Fibroblast of skin of right quadriceps (primary cell): ENCODE measurements at places on chromosomes 2 and 18.

- peak; percentile 53 for DNase-seq
These were observed 49.9 kb upstream of the TXNDC2 start for GRCh38 chr18:9835825-9836224.

DNA sequence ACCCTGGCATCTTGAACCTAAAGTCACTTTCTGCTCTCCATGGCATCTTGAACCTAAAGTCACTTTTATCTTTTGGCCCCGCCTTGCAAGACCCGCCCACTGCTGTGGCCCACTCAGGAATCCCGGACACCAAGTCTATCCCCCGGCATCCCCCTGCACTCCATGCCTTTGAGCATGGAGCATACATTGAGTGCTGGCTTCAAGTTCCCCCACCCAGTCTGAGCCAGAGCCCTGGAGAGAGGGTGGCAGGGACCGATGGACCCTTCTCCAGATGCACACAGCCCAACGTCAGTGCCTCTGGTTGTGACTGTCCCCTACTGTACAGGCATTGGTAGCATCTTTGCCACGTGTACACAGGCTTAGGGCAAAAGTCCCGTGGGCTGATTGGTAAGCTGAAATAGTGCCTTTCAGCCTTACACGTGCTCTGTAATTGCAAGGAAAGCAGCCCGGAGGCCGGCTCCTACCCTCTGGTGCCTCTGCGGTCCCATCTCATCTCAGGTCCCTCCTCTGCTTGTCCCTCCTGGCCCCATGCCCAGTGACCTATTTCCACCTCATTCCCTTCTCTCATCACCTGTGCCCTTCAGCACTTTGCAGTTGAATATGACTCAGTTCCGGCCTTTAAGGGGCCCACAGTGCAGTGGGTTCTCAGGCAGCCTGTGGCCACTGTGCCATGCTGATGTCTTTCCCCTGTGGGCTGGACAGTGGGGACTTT lies 154.0 kb downstream of the INHBB start:
- DNase-seq: no peak

- peak; percentile 66 for DNase-seq
These were observed 26.4 kb upstream of the CD207 start for GRCh38 chr2:70861777-70862625.

GRCh38 chr2:47724221-47724981 lies 58.5 kb upstream of the MSH6 start:
- DNase-seq: peak; percentile 5

- peak; percentile 75 for DNase-seq
These were observed 4.5 kb upstream of the RND3 start for GRCh38 chr2:150491943-150492342.

GRCh38 chr2:85116207-85116606 lies 17.0 kb upstream of the TCF7L1 start:
- no peak for DNase-seq

DNA sequence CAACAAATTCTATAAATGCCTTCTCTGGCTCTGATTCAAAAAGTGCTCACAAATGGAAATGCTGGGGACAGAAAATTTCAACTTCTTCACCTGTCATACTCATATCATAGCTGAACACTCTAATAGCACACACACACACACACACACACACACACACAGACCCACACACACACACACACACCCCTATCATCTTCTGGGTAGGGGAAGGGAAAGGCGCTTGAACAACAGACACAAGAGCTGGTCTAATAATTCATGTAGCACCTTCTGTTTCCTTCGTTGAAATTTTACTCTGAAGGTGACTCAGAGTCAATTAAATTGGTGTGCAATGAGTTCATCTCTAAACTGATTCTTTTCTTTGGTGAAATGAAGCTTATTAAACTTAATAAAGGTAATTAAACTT lies 32.9 kb downstream of the CD28 start:
- no peak for DNase-seq

GRCh38 chr18:74281980-74282754 lies 9.6 kb downstream of the CYB5A start:
- no peak for DNase-seq

DNA sequence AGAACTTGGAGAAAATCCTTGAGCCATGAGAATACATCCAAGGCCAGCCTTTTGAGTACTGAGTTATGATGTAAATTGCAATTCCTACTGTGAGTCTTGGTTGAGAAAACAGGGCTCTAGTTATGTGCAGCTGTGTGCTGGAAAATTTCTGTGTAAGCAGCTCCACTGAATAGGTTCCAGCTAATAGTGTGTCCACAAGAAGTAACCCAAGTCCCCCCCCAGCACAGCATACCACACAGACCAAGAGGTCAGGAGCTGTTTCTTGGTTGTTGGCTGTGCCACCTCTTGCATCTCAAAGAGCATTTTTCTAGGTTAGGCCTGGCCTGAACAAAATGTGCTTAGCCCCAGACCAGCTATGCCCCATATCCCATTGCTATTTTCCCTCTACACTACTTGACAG lies 36.8 kb upstream of the APCDD1 start:
- DNase-seq: no peak

- DNase-seq: peak; percentile 10
These were observed 131.0 kb downstream of the CCDC85A start for GRCh38 chr2:56314796-56315195.

DNA sequence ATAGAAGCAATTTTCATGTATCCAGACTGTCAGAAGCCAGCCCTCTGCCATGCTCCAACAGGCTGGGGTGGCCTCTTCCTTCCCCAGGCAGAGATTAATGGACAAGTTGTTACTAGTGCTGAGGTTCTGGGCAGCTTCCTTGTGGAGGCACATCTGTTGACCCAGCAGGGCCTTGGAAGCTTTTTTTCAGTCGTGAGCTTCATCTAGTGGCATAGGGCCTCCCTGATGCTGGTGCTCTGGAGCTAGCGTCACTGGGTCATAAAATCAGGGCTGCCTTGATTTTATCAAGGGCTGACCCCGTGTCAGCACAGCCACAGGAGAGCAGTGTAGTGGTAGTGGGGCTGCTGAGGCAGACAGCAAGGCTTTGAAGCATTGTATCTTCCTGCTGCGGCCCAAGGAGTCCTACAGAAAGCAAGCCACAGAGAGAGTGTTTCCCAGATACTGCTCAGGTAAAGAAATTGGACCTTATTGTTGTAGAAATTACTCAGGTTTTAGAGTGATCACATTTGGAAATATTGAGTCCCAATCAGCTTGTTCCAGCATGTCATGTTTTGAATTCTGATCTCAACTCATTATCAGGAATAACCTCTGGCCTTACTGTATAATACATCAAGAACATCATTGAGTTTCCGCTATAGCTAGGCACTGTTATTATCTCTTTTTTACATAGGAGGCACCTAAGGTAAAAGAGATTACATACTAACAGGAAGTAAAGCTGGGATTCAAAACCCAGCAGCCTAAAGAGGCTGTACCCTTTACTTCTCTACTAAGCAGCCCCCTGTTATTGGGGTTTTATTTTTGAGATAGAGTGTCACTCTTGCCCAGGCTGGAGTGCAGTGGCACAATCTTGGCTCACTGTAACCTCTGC lies 92.3 kb upstream of the ALPP start:
- no peak for DNase-seq

DNA sequence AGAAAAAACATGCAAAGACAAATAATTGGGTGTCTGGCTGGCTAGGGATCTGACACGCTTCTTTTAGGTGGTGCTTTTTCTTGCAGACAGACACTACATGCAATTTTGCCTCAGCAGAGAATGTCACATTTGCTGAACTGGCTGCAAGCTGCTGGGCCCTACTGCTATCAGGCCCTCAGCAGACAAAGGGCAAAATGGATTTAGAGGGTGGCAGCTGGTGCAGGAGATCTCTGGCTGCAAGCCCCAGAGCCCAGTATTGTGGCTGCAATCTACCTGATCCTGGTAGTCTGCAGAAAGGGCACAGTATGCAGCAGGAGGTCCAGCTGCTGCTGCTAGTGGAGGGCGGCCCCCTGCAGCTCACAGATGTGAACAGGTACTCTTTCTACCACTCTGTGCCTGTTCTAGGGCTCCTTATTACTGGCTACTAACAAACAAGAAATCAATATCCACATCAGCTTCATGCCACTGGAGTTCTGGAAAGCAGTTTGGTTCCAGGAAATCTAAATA lies 796.7 kb upstream of the CELF4 start:
- DNase-seq: no peak
